ENCODE measurements at places on chromosomes 7 and 10. TPM values are rescaled to one million over a fixed set of nuclear protein-coding genes. Genes with fewer than 3 reads are reported as not detected.

Gene EPC1
- total RNA-seq = 12.3 TPM

GRCh38 chr7:129845972-129846327, 106.8 kb downstream of the UBE2H start:
- H3K4me3 ChIP-seq = no peak overlapping the region
- no peaks in the 10 kb centered on the region for H3K36me3 ChIP-seq
- peaks cover 72% of the 10 kb centered on the region for H3K4me1 ChIP-seq
- no peak overlapping the region for H3K27ac ChIP-seq

GRCh38 chr10:20391629-20392028, 505.5 kb downstream of the NEBL start:
- no peak for DNase-seq
- H3K27ac ChIP-seq = no peak overlapping the region
- no peaks in the 10 kb centered on the region for H3K27me3 ChIP-seq
- H3K4me3 ChIP-seq = no peak overlapping the region
- no peaks in the 10 kb centered on the region for H3K36me3 ChIP-seq
- no peaks in the 10 kb centered on the region for H3K4me1 ChIP-seq

DNA sequence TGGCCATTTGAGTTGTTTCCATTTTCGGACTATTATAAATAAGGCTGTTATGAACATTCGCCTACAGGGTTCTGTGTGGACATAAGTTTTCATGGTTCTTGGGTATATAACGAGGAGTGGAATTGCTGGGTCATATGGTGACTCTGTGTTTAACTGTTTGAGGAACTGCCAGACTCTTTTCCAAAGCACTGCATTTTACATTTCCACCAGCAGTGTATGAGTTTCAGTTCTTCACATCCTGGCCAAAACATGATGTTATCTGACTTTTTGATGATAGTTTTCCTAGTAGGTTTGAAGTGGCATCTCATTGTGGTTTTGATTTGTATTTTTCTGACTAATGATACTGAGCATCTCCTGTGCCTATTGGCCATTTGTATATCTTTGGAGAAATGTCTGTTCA, 5.4 kb downstream of the SUV39H2 start:
- no peak overlapping the region for H3K4me3 ChIP-seq
- H3K27me3 ChIP-seq = no peaks in the 10 kb centered on the region
- no peaks in the 10 kb centered on the region for H3K36me3 ChIP-seq
- DNase-seq = no peak
- no peak overlapping the region for H3K27ac ChIP-seq

GRCh38 chr7:30924624-30925023, 13.0 kb downstream of the AQP1 start:
- no peak overlapping the region for H3K4me3 ChIP-seq
- no peaks in the 10 kb centered on the region for H3K36me3 ChIP-seq
- DNase-seq = no peak
- no peak overlapping the region for H3K27ac ChIP-seq
- peaks cover 24% of the 10 kb centered on the region for H3K4me1 ChIP-seq
